ENCODE measurements at places on chromosomes 7 and 10.

DNA sequence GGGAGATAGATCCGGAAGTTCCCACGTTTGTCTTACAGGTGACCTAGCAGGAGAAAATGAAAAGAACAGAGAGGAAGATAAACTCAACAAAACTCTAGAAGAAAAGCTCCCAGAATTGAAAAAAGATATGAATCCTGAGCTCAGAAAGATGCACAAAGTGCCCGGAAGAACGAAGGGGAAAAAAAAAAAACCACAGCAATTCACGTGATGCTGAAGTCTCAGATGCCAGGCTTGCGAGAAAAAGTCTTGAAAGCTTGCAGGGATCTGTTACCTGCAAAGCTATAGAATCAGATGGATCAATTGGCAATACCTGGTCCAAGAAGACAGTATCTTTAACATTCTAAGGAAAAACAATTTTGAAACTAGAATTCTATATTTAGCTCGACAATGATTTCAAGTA, 33.5 kb downstream of the CARD11 start:
- DNase-seq: no peak

DNA sequence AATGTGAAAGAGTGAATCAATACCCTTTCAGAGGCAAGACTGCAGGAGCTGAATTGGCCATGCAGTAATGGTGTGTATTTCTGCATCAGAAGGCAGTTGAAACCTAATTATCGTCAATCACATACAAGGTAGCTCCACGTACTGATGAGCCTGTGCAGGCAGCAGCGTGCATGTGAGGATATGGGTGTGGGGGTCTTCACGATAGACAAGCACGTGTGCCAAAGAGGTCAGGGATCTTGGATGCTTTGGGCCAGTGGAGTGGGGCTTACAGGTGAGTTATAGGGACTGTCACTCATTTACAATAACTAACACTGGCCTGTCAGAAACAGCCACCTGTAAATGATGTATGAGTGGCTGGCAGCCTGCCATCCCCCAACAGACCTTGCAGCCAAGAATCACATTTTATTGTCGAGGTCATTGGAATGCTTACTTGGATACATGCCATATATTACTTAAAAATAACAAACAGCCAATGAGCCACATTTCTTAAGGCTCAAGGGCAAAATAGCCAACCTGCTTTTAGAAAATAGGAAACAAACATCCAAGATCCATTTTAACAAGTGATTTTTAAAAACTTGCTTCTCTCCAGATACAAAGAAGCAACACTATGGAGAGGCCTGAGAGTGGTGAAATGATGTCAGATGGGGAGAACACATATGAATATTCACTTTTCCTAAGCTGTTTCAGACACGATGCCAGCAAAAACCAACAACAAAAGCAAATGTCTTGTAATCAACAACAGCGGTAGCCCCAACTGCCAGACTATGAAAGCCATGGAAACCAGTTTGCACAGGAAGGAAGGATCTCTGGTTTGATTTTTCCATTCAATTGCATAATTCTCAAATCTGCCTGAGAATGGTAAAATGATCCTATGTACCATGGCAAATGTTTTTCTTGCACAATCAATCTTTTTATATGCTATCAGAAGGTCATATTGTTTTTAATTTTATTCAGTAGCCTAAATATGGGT, 210.7 kb downstream of the SKAP2 start:
- DNase-seq: no peak

- no peak for DNase-seq
Measured at GRCh38 chr7:18474944-18475343, 20.6 kb upstream of the HDAC9 start.

- no peak for DNase-seq
Measured at GRCh38 chr7:142997456-142997989, 29.4 kb downstream of the OR9A2 start.

DNA sequence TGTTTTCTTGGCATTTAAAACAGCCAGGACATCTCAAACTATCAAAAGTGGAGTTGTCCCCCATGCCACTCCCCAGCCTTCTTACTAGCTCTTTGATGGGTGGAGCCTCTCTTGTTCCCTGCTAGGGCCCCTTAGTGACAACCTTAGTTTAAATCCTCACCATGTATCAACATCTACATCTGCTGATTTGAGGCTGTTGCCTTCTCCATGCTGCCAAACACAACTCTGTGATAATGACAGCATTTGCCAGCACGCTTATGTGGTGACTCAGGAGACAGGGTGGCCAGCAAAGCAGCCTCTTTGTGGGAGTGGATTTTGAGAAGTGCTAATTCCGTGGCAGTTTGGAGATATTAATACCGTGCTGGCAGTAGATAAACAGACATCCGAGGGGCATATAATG, 145.4 kb downstream of the LRRC4 start:
- no peak for DNase-seq

DNA sequence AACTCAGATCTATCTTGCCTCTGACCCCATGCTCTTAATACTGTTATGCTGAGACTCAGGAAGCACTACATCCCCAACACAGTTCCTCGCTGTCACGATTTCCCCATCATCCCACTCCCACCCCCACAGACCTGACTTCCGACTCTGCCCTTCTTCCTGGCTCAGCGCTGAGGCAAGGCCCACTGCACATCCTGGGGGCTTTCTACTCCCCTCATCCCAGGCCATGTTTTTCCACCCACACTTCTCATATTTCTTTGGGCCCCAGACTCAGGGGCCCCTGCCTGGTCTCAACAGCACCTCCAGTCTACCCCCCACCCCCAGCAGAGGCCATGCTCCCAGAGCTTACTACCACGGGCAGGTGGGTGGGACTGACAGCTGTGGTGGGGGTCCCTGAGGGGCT, 7.7 kb upstream of the NDST2 start:
- DNase-seq: no peak

DNA sequence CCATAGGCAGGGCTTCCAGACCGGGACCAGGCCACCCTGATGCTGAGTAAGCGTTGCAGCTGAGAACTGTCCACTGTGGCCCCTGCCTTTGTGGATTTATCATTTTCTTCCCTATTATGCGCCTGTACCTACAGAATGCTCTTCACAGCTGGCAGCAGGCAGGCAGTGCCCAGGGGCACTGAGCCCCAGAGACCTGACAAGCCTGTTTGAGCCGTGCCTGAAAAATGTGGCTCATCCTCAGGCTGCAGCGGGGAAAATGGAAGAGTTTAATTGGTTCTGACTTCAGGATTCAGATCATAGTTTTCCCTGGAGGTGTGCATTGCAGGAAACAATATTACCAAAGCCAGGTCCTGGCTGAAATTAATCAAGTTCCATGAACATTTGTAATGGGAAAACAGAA, 200.2 kb downstream of the ZNF438 start:
- no peak for DNase-seq

GRCh38 chr10:109889867-109890266, 33.4 kb downstream of the XPNPEP1 start:
- no peak for DNase-seq

- DNase-seq: no peak
Measured at GRCh38 chr7:25860275-25861163, 291.5 kb upstream of the NFE2L3 start.

GRCh38 chr7:45087301-45088145, 1.2 kb downstream of the NACAD start:
- DNase-seq: no peak

DNA sequence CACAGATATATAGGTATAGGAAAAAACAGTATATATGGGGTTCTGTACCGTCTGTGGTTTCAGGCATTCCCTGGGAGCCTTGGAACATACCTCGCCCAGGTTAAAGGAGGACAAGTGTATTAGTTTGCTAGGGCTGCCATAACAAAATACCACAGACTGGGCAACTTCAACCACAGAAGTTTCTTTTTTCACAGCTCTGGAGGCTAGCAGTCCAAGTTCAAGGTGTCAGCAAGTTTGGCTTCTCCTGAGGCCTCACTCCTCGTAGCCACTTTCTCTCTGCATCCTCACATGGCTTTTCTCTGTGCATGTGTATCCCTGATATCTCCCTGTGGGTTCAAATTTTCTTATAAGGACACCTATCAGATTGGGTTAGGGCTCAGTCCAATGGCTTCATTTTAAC, 189.1 kb downstream of the DNAH11 start:
- DNase-seq: no peak

GRCh38 chr10:106625751-106626150, 538.8 kb downstream of the SORCS1 start:
- DNase-seq: no peak

DNA sequence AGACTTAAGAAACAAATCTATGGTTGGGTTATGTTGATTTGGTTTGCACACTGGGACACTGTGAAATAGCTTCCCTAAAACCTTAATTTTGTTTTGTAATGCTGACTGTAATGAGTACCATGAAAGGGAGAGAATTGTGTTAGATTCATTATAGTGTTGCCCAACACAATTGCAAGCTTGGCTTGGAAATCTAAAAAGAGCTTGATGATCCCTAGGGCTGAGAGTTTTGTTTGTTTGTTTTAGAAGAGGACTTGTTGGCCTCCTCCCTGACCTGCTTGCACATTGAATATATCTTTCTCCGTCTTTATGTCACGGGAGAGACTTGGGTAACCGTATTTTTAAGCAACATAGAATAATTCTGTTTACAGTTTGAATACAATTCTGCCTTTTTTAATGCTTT, 410.1 kb downstream of the ARL4A start:
- DNase-seq: no peak

DNA sequence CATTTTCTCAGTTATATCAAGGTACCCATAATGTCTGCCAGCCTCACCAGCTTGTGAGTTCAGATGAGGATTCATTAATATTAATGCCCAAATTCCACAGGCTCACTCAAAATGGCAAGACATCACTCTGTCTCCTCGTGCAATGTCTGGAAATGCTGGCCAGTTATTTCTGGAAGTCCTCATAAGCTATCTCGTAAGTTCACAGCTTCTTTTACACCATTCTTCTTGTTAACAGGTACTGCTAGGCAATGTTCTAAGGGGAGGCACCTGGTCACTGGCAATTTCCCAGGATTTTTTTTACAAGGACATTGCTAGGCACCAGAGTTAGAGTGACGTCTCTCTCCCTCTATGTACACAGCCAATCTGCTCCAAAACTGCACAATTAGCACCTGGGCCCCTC, 80.2 kb upstream of the SEMA3C start:
- no peak for DNase-seq

GRCh38 chr10:98078774-98079173, 48.4 kb upstream of the CRTAC1 start:
- DNase-seq: no peak

GRCh38 chr10:5618829-5619228, 47.6 kb downstream of the ASB13 start:
- DNase-seq: peak; percentile 59

GRCh38 chr10:11074536-11075267, 57.0 kb downstream of the CELF2 start:
- no peak for DNase-seq

DNA sequence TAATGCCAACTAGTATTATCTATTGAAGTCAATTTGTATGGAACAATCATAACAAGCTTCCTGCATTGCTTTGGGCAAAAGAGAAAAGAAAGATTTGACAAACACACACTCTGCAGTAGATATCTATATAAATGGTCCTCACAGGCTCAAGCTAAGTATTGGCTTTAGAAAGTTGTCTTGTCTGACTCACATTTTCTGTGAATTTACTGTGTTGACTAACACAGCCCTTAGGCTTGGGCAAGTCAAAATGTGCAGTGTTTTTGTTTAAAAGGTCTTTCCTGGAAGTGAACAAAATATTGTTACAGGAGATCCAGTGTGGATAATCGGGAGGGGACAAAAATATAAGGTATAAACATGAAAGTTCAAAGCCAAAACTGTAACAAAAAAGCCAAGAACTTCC, 194.4 kb downstream of the RELN start:
- DNase-seq: no peak

GRCh38 chr10:72061491-72061890, 26.9 kb downstream of the SPOCK2 start:
- no peak for DNase-seq

GRCh38 chr10:106577266-106577665, 587.2 kb downstream of the SORCS1 start:
- DNase-seq: no peak

DNA sequence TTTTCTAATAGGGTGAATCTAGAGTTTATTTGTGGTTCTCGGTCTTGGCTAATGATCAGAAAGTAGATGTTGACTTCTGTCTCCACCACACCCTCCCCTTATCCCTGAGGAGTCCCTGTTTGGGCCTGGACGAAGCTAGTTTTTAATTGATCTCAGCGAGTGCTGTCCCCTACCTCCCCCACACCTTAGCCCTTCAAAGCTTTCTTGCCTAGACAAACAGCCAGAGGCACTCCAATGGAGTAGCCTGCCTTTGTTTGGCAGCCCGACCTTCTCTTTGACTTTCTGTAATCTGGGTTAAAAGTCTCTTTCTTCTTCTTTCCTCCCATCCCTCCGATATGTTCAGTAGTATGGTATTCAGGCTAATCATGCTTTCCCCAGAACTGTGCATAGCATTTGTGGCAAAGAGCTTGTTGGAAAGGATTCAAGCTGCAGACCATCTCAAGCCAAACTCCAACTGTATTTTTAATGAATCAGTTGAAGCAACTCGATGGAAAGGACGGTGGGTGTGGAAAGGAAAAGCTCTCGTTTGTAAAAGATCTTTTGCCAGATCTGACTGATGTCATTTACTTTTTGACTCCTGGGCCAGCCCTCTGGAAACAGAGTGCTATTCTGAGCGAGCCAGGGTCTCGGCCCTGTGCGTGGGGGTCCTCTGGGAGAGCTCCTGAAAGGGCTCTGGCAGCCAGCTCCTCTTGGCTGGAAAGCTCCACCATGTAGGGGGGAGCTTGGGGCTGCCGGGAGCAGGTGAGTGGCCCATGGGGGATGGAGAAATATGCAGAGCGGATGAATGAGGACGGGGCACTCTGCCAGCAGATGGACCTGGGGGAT, 4.5 kb downstream of the FAM180A start:
- DNase-seq: no peak

- DNase-seq: no peak
Measured at GRCh38 chr10:33302208-33302829, 32.1 kb downstream of the NRP1 start.

DNA sequence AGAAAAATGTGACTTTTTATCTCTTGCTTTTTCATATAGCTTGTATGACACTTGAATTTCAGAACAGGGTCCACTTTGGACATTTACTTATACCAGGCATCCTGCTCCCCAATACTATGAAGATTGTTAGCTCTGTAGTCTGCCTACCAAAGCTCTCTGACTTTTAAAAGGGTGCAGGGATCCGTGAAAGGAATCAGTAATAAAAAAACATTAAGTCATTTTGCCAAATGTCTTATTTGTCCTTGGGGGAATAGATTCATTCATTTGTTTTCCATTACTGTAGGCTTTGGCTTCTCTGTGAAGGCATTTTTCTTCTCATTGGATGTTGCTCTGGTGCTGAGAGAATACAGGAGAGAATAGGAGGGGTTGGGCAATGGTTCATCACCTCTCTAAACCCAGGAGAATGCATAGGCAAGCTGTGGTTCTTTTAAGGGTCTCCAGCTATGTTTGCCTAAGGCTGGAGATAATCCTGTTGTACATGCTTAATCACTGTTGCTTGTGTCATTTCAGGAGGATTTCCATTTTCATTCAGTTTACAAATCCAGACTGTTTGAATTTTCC, 103.5 kb downstream of the SRI start:
- no peak for DNase-seq

- DNase-seq: peak; percentile 69
Measured at GRCh38 chr7:98354511-98355249, 46.2 kb downstream of the BAIAP2L1 start.

- no peak for DNase-seq
Measured at GRCh38 chr7:37198041-37198905, 250.4 kb downstream of the ELMO1 start.

All from upper lobe of left lung (tissue), 6 donors.